ENCODE measurements at places on chromosomes 6 and 20. TPM values are rescaled to one million over a fixed set of nuclear protein-coding genes. Genes with fewer than 3 reads are reported as not detected.

DNA sequence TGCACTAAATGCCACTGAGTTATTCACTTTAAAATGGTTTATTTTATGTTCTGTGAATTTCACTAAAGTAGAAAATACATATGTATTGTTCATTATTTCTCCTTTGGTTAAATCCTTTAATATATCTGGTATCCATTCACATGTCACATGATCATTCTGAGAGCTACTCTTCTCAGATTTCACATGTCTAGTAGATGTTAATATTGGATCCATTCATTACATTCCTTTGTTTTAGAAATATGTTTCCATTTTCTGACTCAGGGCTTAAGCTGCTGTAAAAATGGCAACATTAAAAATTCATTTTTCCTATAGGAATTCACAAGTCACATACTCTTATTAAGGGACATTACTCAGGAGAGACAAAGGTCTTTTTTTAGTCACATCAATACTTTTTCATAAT lies 205.4 kb downstream of the ZFAND3 start:
- no peaks in the 10 kb centered on the region for H3K27me3 ChIP-seq
- H3K36me3 ChIP-seq = no peaks in the 10 kb centered on the region
- no peak overlapping the region for H3K4me3 ChIP-seq
- DNase-seq = no peak
- no peak overlapping the region for H3K27ac ChIP-seq
- peaks cover 59% of the 10 kb centered on the region for H3K4me1 ChIP-seq

Gene MYH7B
- total RNA-seq = 0.83 TPM

Gene C6orf58
- not detected for total RNA-seq

Gene SMLR1
- not detected for total RNA-seq

Gene ADAM33
- total RNA-seq = not detected
